ENCODE measurements at places on chromosomes 3 and 15.

DNA sequence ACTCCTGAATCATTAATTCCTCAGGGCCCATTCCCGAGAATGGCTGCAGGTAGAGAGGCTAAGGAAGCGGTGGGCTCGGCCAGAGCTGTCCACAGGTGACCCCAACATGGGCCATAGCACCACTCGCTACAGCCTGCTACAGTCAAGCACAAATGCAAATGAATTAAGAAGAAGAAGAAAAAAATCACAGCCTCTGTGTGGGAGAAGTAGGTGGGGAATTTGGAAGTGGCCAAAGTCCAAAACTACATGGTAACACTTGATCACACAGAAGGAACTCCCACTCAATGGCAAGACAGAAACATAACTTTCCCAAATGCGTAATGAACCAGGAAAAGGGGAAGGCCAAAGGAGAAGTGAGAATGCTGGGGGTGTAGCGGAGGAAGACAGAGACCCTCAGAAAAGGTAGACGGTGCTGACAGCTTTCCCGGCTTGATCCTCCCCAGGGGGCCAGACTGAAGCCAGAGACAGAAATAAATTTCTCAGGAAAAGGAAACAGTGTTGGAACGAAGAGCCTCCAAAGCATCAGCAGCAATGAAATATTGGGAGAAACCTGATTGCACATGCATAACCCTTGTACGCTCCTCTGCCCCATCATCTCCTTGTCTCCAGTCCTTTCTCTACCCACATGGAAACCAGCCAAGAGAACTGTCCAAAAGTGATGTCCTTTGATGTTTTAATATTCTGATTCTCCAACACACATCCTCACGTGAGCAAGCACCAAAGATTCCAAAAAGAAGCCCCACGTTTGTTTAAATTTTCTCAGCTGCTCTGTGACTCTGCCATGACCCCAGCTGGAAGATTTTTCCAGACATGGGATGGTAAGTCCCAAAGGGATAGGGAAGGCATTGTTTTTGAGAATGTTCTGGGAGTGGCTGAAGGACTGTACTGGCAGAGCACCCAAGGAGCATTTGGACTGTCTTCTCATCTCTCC is 107.6 kb downstream of the OXNAD1 start:
- DNase-seq, result no peak

DNA sequence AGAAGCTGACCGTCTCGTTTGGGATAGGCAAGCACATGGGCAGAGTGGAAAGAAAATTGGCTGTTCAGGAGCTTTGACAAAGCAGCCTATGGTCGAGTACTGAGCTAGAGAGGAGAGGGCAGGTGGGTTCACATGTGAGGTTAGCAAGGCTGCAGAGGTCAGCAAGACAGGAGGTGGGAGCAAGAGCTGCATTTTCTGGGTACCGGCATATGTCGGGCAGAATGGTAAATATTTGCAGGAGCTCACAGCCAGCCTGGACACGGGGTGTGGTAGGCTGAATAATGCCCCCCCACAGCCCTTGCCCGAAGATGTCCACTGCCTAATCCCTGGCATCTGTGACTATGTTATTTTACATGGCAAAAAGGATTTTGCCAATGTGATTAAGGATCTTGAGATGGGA is 8.3 kb downstream of the RARRES1 start:
- DNase-seq, result no peak

DNA sequence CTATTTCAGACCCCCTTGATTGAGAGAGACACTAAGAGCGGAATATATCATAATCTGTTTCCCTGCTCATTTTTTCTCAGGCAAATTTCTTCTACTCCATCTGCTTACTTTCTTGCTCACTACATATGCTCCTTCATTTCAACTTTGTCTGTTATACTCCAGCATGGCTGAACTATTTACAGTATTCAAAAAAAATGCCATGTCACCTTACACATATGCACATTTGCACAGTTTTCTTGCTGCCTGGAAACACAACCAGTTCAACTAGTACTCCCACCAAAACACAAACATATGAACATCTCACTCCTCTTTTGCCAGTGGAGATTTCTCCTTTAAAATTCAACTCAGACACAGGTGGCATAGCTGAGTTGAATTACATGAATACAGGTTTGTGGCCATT is 1142.1 kb upstream of the CADM2 start:
- DNase-seq, result no peak

DNA sequence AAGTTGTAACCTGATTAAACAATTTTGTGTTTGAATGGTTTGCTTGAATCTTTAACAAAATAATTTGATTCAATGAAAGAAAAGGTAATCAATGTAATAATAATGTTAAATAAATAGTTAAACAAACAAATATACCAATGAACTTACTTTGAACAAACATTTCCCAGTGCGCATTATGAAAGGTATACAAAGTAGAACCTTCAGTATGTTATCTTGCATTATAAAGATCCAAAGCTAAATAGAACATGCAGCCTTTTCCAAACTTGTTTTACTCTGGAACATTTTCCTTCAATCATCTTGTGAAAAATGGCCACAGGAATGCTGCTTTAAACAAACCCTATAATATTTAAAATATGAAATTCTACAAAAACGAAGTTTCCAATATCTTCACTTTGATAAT is 620.0 kb downstream of the NAALADL2 start:
- no peak for DNase-seq

GRCh38 chr3:148030975-148031374 is 621.8 kb downstream of the ZIC1 start:
- DNase-seq, result no peak

DNA sequence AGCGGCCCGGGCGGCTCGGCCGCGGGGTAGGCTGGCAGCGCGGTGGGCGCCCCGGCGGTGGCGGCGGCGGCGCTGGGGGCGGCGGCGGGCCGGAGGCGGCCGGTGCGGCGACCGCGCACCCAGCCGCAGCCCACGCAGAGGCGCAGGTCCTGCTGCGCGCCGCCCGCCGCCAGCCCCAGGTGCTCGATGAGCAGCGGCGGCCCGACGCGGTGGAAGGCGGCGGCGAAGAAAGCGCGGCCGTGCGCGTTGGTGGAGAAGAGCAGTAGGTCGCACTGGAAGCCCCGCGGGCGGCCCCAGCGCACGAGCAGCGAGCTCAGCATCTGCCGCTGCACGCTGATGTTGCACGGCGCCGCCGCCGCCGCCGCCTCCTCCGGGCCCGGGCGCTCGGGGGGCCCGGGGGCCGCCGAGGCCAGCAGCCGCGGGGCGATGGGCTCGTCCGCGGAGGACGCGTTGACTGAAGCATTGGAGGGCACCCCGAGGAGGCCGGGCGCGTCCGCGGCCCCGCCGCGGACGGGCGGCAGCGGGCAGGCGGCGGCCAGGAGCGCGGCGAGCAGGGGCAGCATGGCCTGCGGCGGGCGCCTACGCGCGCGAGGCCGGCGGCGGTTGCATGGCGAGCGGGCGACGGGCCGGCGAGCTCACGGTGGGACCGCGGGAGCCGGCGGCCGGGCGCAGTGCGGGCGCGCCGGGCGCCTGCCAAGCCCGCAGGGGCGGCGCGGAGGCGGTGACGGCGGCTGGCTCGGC is 452 bp downstream of the TMEM158 start:
- no peak for DNase-seq

- no peak for DNase-seq
Measured at GRCh38 chr3:24460974-24461373, 33.7 kb downstream of the THRB start.

DNA sequence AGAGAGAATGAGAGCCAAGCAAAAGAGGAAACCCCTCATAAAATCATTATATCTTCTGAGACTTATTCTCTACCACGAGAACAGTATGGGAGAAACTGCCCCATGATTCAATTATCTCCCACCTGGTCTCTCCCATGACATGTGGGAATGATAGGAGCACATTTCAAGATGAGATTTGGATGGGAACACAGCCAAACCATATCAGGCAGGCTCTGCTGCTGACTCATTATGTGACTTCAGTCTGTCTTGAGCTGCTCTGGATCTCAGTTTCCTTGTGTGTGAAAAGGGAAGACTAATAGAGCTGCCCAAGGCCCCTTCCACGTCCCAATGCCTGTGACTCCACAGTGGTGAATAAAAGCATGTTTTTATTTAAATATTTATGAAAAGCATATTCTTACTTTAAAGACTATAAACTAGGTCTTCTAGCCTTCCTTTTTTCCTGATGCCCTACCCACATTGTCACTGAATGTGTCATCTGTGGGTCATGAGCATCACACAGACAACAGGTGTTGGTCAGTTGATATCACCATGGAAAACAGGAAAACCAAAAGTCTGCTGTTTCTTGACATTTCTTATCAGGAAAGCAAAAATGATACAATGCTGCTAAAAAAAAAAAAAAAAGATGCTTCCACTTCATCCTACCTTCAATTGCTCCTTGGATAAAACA is 96.0 kb upstream of the PPP2R3A start:
- no peak for DNase-seq

- DNase-seq, result no peak
Measured at GRCh38 chr3:13157986-13158385, 84.8 kb upstream of the IQSEC1 start.

DNA sequence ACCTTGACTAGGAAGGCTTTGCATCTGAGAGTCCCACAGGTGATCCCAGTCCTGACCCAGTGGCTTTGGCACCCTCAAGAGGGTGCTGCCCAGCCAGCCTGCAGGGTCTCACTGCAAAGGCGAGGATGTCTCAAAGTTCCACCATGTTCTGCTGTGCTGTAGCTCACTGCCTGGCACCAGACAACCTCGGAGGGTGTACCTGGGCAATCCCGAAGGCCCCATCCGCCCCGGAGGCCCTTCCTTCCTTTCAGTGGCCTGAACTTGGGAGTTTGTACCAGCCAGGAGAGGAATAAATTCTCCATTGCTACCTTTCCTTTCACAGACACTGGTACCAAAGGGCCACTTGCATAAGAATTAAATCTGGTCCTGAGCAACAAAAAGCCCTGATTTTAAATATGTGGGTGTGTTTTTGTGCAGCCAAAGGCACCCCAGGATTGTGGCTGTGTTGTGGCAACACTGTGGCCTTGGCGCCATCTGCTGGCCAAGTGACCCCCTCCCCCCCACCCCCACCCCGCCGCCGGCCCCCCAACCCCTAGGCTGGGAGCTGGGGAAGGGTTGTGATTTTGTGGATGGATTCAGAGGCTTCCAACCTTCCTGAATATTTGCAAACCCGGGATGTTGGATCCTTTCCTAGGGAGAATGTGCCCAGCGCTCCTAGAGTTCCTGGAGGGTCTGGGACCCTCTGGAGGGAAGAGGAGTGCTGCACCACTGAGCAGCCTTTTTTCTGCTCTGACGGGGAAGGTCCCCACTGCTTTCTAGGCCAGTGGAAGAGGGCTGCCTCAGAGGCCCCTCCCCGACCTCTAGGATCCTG is 9.7 kb upstream of the PTPN23 start:
- DNase-seq, result no peak

DNA sequence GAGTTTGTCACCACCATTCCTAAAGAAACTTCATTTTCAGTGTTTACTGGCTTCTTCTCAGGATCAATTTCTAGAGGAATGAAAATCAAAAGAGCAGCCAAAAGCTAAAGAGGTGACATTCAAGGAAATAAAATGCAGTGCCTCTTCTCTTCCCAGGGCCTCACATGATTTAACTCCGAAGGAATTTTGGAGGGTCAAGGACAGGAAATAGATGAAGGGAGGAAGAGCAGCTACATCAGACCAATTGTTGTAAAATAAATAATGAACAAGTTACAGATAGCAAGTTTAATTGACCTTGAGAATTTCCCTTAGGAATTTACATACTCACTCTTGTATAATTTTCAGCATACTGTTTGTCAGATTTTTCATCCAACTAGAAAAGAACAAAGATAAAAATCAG is 78.1 kb downstream of the LRRFIP2 start:
- DNase-seq, result no peak

GRCh38 chr3:4831580-4831950 is 147.7 kb upstream of the BHLHE40 start:
- DNase-seq, result no peak

DNA sequence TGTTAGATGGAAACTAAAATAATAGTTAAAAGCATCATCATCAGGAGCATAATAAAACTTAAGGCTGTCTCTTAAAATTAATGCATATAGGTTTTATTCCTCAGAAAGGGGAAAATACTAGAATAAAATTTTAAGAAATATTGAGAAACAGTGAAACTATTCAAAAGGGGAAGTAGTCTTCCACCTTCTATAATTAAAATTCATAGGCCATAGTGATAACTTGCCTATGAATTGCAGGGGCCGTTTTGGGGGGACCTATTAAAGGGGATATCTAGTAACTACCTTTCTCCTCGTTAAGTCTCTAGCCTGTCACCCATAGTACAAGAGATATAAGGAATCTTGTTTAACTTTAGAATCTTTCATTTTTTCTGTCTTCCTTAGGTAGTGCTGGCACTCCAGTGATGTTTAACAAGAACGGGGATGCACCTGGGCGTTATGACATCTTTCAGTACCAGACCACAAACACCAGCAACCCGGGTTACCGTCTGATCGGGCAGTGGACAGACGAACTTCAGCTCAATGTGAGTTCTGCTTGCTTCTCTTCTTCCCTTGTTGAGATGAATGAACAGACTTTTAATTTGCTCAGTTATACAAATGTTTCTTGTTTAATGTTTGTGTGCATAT is 600.4 kb downstream of the GRM7 start:
- DNase-seq, result no peak

DNA sequence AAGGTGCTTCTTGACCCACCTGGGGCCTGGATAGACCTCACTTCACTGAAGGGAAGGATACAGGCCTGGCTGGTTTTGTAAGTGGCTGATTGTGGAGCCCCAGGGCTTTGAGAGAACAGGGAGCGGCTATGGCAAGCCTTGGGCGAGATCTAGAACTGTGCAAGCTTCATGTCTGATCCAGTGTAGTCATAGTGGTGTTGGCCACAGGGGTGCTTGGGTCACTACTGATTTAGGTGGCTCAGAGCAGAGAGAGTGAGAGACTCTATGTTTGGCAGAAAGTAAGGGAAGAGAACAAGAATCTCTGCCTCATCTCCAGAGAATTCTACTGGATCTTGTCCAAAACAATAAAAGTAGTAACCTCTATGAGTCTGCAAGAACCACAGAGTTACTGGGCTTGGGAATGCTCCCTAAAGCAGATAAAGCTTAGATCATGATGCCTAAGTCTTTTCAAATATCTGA is 394.2 kb upstream of the EPHA3 start:
- DNase-seq, result no peak

DNA sequence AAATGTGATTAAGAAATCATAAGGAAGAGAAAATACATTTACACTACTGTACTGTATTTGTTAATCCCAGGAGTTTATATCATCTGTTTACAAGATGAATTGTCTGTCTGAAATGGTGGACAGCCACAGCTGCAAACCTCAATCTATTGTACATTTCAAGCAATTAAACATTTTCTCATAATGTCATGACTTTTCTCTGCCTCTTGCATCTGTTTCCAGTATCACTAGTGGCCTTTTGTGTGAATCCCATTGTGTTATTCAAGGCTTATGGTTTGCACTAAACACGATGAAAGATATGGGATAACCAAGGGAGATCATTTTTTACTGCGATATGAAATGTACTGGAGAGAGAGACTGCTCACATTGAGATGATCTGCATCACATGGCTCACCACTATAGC is 200.2 kb upstream of the LRRN1 start:
- DNase-seq, result no peak

DNA sequence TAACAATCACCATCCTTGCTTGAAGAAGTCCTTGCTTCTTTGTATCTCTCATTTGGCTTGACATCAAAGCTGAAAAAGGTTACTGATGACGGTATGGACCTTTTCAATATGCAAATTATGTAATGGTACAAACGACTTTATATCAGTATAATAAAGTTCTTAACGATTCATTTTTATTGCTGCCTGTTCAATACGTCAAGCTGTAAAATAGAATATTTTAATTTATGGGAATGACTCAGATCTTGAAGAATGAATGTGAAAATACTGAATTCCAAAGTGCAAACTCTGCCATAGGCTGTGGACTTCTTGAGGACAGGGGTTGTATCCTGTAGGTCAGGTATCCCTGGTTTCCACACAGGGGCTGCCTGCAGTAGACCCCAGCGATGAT is 156.2 kb downstream of the PLCL2 start:
- DNase-seq, result no peak

All from activated CD8-positive, alpha-beta memory T cell treated with anti-CD3 and anti-CD28 coated beads for 48 hours (primary cell).